ENCODE measurements at places on chromosomes 6 and 20.

DNA sequence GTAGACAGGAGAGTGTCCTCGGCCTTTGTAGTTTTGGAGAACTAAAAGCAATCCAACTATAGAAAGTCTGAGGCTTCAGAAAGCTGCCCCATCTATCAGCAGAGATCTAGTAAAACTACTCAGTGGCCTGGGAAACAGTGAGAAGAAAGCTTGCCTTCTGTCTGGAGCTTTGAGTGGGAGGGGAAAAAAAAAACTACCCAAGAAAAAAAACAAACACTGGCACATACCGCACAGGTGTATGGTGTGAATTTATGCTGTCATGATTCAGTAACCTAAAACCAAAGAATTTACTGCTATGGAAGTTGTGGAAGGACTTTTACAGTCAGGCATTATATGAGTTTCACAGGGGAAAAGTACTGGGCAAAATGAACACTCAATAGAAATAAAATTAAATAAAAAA lies 280.5 kb downstream of the ADGRB3 start:
- DNase-seq: no peak

- DNase-seq: no peak
These were observed 184.4 kb downstream of the PRL start for GRCh38 chr6:22112461-22112860.

GRCh38 chr6:67914419-67914818 lies 720.7 kb upstream of the ADGRB3 start:
- no peak for DNase-seq

DNA sequence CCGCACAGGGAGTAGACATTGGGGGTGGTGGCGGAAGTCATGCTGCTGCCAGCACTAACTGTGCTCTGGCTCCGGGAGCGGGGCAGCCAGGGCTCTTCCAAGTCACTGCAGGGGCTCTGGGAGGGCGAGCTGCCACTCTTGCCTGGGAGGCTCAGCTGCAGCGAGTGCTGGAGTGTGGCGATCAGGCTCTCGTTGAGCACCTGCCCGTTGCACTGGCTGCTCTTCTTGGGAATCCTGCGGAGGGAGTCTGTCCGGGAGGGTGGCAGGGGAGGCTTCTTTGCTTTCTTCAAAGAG lies 28.0 kb downstream of the HEBP2 start:
- no peak for DNase-seq

DNA sequence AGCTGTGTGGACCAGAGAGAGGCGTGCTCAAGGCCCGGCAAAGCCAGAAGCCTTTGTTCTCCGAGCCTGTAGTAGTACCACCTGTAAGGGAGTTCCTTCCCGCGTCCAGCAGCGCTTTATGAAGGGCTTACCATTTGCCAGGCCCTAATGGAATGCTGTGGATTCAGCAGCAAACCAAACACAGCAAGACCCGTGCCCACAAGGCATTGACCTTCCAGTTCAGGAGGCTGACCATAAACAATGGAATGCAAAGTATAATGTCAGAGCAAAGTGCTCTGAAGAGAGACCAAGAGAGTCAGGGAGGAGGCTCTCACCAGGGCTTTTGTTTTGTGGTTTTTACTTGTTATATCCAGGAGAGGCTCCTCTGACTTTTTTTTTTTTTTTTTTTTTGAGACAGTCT lies 209.8 kb downstream of the ZMYND8 start:
- no peak for DNase-seq

GRCh38 chr6:49556429-49556837 lies 6.0 kb downstream of the C6orf141 start:
- DNase-seq: no peak

GRCh38 chr6:121823437-121823851 lies 388.0 kb downstream of the GJA1 start:
- no peak for DNase-seq

DNA sequence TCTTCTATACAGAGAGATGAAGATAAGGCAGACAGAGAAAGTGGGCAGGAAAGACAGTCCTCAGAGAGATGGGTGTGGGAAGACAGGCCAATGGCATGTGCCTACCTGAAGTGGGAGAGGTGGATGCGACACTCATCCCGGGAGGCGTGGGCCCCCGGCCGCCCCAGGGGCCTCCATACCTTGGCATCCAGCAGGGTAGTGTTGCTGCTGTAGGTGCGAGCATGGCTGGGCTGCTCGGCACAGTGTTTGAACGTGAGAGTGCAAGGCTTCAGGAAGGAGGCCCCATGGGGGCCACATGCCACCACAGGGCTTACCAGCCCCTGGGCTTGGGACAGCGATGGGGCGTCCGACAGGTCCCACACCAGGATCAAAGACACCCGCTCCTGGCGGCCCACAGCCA lies 5.2 kb downstream of the UNC5CL start:
- DNase-seq: no peak

DNA sequence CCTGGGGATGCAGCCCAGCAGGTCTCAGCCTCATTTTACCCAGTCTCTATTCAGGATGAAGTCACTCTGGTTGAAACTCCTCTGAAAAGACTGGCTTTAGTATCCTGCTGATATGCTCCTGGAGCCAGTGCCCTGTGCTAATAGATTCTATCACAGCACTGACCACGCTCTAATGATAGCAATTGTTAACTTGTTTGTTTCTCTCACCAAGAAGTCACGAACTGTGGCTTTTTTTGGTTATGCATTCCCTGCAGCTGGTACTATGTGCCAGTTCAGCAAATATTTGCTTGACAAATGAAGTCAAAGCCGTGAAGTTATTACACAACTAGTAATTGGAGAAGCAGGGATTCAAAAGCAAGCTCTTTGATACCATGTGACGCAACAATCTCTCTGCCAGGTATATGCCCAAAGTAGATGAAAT lies 754.6 kb downstream of the KIF16B start:
- DNase-seq: no peak

GRCh38 chr6:144955392-144955791 lies 670.3 kb downstream of the UTRN start:
- DNase-seq: no peak

GRCh38 chr20:21874127-21874526 lies 168.7 kb downstream of the PAX1 start:
- DNase-seq: no peak

Measured in stimulated activated CD4-positive, alpha-beta T cell treated with anti-CD3 and anti-CD28 coated beads, Interleukin-1b, Interleukin-23, amount 100 ng/mL, for 1 hour (primary cell).